Breast epithelium (tissue), 4 donors: ENCODE measurements at places on chromosomes 6 and 20.
A peak's percentile ranks its signal among the peaks of the same experiment; 100 is the strongest.

DNA sequence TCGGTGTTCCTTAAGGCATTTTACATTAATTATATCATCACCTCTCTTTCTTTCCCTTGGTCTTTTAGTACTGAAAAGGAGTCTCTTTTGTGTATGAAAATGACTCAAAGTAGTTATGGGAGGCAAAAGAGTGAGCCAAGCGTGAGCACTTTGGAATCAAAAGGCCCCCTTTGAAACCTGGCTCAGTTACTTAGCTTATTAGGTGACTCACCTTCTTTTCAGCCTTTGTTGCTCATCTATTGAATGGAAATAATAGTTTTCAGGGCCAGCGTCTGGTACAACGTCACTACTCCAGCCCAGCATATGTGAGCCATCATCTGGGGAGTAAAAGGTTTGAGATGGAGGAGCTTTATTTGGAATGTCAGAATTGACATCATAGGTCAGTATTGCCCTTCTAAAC is 147.4 kb upstream of the SCGN start:
- H3K36me3 ChIP-seq, result no peaks in the 10 kb centered on the region
- DNase-seq, result no peak
- H3K27ac ChIP-seq, result no peak overlapping the region
- no peak overlapping the region for H3K4me3 ChIP-seq

DNA sequence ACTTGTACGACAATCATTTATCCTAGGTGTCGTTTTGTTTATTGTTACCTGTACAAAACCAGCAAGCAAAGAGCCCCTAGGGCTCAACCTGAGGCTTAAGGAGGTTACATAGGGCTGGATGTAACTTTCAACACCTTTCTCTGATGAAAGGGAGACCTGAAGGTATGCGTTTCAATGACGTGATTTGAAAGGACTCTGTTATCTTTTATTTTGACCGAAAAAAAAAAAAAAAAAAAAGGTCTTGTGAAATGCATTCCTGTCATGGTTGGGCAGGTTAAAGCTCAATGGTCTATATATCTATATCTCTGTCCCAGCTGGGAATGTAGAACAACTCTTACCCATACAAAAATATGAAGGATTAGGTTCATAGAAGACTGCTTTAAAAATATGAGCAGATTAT is 78.7 kb upstream of the SASH1 start:
- no peak for DNase-seq
- H3K4me1 ChIP-seq, result no peaks in the 10 kb centered on the region
- H3K36me3 ChIP-seq, result no peaks in the 10 kb centered on the region
- H3K4me3 ChIP-seq, result no peak overlapping the region
- peak overlapping the region; percentile 71 for H3K27ac ChIP-seq

DNA sequence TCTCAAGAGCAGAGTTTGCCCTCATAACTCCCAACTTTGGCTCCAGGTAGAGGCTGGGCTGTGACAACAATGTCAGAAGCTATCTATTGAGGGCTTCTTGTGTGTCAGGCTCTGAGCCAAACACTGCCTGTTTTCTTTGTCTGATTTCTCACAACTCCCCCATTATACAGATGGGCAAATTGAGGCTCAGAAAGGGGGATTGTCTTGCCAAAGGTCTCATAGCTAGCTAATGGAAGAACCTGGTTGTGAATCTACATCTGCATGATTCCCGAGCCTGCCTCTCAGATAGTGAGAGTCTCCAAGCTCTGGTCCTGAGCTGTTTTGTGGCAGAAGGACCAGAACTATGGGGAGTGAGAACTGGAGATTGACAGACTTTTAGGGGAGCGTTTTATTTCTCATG is 1.4 kb downstream of the CD40 start:
- no peak overlapping the region for H3K4me3 ChIP-seq
- H3K27me3 ChIP-seq, result no peaks in the 10 kb centered on the region
- H3K27ac ChIP-seq, result no peak overlapping the region
- DNase-seq, result no peak
- H3K36me3 ChIP-seq, result no peaks in the 10 kb centered on the region

DNA sequence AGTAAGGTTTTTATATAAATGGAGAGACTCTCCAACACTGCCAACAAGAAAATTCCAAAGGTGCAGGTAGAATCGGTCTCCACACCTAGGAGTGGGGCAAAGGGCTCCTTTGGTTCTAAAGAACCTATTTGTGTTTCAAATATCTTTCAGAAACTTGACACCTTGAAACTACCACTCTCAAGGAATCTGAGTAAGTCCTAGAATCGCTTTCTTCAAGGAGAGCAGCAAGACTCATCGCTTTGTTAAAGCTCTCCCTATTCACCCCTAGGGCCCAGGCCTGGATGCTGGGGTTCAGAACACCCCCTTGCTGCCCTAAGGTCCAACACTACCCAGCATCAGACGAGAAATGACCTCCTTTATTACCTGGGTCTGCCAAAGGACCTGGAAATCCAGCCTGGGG is 2.0 kb downstream of the CLIC5 start:
- H3K36me3 ChIP-seq, result no peaks in the 10 kb centered on the region
- no peaks in the 10 kb centered on the region for H3K27me3 ChIP-seq
- H3K4me3 ChIP-seq, result no peak overlapping the region
- no peaks in the 10 kb centered on the region for H3K4me1 ChIP-seq

DNA sequence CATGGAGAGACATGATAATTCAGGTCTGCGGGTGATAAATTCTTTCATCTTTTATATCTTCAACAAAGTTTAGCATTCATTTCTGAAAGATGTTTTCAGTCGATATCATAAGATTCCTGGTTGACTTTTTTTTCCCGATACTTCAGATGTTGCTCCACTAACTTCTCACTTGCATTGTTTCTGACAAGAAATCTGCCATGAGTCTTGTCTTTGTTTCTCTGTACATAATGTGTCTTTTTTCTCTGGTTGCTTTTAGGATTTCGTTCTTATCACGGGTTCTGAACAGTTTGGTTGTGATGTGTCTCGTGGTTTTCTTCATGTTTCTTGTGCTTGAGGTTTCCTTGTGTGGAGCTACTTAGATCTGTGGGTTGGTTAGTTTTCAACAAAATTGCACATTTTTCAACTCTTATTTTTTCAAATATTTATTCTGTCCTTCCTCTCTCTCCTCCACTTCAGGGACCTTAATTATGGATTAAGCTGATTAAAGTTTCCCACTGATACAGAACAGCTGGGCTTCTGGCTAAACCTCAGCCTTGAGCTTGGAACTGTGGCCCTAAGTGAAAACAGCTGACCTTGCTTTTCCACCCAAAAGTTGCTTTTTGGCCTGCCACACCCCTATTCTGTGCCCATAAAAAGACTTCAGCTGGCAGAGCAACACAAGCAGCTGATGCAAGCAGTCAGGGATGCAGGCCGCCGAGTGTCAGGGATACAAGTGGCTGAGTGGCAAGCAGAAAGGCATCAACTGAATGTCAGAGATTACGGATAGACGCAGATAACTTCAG is 97.9 kb upstream of the SNX9 start:
- no peak for DNase-seq
- no peaks in the 10 kb centered on the region for H3K4me1 ChIP-seq
- no peaks in the 10 kb centered on the region for H3K36me3 ChIP-seq
- H3K27ac ChIP-seq, result no peak overlapping the region

DNA sequence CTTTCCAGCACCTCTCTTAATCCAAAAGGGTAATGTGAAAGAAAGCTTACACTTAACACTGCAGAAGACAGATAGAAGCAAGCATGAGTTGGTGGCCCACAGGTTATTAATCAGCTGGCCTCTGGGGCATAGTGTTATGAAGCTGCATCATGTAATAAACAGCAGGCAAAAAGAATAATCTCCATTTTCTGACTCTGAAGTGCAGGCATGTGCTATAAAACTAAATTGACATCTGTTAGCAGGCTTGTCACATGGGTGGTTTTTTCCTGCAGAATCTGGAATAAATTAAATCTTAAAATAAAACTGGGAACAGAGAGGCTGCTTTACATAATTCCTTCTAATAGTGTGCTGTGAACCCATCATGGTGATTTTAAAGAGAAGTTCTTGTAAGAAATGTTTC is 73.3 kb downstream of the METTL24 start:
- H3K27ac ChIP-seq, result no peak overlapping the region
- DNase-seq, result no peak
- H3K27me3 ChIP-seq, result no peaks in the 10 kb centered on the region
- H3K36me3 ChIP-seq, result no peaks in the 10 kb centered on the region
- no peak overlapping the region for H3K4me3 ChIP-seq

DNA sequence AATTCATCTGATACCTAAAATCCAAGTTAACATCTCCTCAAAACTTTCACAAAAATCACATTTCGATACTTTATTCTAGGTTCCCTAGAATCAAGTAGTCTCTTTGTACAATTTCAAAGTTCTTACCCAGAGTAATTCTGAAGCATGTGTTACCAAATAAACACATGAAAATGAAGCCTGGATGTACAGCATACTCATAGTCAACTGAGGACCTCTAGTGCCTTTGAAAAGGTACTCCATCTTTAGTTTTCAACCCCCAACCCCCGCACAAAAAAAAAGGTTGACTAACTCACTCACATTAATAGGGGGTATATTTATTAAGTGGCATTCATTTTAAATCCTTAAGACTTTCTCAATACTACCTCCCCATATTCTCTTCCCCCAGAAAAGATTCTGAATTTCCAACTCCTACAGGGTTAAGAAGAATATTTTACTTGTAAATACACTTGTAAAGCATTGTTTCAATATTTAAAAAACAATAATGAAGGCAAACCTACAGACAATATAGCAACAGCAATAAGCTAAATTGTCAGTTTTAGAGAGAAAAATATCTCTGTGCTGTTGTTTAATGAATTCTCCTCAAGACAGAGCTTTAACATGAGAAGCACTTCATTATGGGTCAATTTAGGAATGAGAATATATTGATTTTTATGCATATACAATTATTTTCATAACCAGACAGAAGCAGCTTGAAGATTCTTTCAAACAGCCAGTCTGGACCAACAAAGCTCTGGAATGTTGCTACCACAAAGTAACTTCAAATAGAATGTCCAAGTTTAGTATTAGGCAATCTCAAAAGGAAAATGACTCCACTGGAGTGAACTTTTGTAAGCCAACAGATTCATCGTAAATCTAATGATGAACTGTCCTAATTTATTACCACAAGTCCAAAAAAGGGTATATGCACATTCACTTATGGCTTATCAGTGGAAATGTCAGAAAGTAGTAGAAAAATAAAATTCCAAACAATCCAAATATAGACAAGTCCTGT is 3.3 kb downstream of the PLN start:
- no peak overlapping the region for H3K4me3 ChIP-seq
- H3K4me1 ChIP-seq, result no peaks in the 10 kb centered on the region
- no peak overlapping the region for H3K27ac ChIP-seq
- no peaks in the 10 kb centered on the region for H3K27me3 ChIP-seq

GRCh38 chr6:37910998-37911397 is 91.5 kb downstream of the ZFAND3 start:
- H3K4me1 ChIP-seq, result no peaks in the 10 kb centered on the region
- no peaks in the 10 kb centered on the region for H3K36me3 ChIP-seq
- H3K27ac ChIP-seq, result no peak overlapping the region
- DNase-seq, result no peak
- H3K27me3 ChIP-seq, result no peaks in the 10 kb centered on the region
- H3K4me3 ChIP-seq, result no peak overlapping the region

GRCh38 chr6:55399351-55399750 is 72.1 kb downstream of the GFRAL start:
- no peak for DNase-seq
- no peaks in the 10 kb centered on the region for H3K36me3 ChIP-seq

DNA sequence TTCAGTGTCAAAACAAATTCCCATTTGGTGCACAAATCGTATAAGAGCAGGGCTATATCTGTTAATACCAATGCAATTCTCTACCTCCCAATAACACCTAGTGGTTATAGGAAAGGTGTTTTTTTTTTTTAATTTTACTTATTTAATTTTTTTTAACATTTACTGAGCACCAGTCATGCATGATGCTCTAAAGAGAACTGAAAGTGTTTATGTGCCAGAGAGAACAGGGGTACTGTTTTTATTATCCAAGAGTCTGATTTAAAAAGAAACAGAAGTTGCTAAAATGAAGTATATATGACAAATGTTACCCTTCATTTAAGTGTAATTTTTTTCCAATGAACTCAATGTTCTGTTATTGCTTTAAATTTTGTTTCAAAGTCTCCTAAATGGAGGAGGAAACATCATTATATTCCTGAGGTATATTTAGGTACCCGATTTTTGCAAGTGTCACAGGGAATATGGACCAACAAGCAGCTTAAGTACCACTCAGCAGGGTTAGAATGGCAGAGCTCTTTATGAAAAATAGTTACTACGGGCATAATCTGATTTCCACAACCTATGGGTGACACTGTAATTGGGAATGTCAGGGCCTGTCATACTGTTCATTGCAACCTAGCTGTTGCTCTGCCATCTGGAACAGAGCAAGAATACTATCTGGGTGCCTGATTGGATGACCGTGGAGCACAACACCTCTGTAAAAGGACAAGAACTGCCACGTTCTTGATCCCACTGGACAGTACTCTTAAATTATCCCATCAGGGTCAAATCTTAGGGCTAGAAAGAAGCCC is 195.4 kb downstream of the KHDRBS2 start:
- no peaks in the 10 kb centered on the region for H3K27me3 ChIP-seq
- DNase-seq, result no peak
- no peaks in the 10 kb centered on the region for H3K36me3 ChIP-seq

DNA sequence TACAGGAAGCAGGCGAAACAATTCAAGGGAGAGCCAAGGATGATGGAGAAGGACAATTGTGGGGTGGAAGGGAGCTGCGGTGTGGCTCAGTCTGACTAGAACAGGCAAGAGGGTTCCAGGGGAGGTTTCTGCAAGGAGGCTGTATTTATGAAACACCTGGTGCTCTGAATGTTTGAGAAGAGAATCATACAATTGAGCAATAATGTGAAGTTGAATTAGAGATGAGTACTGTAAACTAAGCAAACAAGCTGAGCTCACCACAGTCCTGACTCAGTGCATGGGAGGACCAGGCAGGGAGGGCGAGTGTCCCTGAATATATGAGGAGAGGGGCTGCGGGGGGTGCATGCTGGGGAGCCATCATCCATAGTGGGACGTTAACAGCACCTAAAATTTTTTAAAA is 279.7 kb downstream of the KIF16B start:
- no peaks in the 10 kb centered on the region for H3K36me3 ChIP-seq
- H3K27me3 ChIP-seq, result no peaks in the 10 kb centered on the region
- no peak for DNase-seq
- no peak overlapping the region for H3K4me3 ChIP-seq
- no peak overlapping the region for H3K27ac ChIP-seq
- no peaks in the 10 kb centered on the region for H3K4me1 ChIP-seq
